HFF-Myc (cell line): ENCODE measurements at places on chromosomes 4 and X.

- no peak for DNase-seq
Measured at GRCh38 chrX:102491766-102492165, 20.2 kb upstream of the TCP11X2 start.

GRCh38 chr4:118032691-118033090, 1.6 kb upstream of the NDST3 start:
- DNase-seq = no peak

DNA sequence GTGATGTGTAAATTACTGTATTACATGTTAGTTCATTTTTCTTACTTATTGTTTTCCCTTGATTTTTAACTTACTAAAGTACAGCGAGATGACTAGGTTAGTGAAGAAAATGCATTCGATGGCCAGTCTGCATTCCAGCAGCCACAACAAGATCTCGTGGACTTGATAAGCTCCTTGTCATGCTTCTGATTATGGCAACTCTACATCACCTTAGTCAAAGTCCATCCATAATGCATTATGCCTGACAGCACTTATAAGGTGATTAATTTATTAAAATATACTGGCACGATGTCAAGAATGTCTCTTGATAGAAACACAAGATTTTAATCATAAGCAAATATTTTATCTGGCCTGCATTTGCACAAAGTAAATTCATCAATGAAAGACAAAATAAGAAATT, 109.9 kb upstream of the NAP1L5 start:
- no peak for DNase-seq

DNA sequence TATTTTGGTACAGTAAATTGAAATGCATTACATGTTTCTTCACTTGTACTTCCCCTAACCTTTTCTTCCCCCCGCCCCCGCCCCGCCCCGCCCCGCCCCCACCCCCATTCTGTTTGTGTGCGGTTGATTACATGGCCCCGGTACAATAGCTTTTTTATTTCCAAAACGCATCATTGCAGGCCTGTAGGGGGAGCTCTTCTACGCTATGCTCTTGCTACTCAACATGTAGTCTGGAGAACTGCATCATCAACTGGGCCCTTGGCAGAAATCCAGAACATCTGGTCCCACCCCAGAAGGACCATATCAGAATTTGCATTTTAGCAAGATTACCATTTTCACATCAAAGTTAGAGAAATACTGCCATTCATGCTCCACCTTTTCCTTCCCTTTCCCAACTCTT, 333.3 kb upstream of the DDX53 start:
- DNase-seq = peak; percentile 27

DNA sequence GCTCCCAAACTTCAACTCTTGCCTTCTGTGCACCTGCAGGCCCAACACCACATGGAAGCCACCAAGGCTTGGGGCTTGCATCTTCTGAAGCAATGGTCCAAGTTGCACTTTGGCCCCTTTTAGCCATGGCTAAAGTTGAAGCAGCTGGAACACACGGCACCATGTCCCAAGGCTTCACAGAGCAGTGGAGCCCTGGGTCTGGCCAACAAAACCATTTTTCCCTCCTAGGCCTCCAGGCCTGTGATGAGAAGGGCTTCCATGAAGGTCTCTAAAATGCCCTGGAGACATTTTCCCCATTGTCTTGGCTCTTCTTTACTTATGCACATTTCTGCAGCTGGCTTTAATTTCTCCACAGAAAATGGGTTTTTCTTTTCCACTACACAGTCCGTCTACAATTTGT, 61.3 kb upstream of the CYSLTR1 start:
- no peak for DNase-seq

- DNase-seq = no peak
Measured at GRCh38 chrX:149185087-149185486, 320.0 kb downstream of the IDS start.

DNA sequence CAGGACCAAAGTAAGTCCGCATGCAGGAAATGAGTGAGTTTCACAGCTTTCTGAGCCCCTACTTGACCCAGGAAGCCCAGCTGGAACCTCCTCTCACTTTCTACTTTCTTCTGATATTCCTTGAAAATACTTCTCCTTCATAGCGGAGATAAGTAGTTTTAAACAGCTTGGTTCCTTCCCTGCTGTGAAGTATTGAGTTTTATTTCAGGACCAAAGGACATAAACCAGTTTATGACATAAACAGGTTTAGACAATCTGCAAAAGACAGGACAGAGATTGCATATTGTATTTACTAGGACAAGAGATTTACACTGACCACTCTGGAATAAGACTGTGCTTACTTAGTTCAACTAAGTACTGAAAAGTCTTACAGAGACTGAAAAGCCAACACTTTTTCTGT, 54.8 kb downstream of the PAGE2 start:
- no peak for DNase-seq

DNA sequence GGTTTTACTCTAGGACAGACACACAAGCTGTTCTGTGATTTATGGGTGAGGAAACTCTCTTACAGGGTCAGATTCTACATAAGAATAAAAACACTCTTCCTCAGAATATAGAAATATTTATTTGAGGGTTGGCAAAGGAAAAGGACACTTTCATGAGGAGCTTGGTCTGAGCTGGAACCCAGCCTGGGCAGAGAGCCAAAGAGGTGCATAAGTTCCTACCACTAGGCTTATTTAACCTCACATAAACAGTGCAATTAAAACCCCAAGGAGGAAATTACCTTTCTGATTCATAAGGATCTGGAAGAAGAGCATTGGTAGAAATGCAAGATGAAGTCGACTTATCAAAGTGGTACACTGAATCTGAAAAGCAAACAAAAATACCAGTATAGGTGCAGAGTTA, 32.9 kb downstream of the SETD7 start:
- no peak for DNase-seq

- no peak for DNase-seq
Measured at GRCh38 chrX:56947699-56948098, 47.6 kb downstream of the SPIN3 start.

DNA sequence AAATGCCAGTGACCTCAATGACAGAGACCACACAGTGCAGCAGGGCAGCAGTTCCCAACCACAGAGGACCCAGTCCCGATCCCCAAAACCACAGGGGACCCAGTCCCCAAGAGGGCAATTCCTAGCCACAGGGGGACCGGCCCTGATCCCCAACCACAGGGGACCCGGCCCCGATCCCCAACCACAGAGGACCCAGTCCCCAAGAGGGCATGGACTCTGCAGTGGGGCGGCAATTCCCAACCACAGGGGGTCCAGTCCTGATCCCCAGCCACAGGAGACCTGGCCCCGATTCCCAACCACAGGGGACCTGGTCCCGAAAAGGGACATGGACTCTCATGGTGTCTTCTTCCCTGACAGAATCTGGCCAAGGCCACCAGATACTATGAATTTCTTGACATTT, 136.3 kb downstream of the AFAP1 start:
- DNase-seq = no peak

DNA sequence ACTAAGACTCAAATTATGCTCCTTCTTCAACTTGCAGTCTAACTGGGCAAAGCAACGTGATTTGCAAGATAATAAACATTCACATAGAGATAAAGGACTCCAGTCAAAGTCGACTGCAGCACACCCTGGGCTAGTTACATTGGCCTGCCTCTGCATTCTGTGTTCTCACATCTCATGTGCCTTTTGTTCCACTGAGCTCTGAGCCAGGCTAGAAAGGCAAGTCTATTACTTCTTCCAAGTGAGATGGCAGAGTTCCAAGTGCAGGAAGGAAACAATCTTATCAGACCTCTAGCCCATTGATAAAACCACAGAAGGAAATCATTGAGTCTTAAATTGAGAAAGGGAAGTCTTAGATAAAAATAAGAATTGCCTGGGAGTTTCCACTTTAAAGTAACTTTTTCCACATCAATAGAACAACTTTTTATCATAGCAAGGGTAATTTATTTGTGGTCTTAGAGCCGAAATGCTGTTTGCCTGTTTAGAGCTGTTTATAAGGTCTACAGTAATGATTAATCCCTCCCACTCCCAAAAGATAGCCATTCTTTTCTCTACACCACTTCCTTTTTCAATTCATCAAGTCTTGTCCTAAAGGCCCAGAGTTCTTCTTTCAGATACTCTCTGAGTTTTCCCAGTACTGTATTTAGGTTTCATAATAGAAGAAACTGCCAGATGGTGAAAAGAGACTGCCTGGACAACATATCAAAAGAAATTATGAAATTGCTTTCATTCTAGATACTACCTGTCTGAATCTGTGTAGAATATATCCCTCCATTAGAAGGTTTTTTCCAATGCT, 200.2 kb downstream of the GUCY2F start:
- no peak for DNase-seq

DNA sequence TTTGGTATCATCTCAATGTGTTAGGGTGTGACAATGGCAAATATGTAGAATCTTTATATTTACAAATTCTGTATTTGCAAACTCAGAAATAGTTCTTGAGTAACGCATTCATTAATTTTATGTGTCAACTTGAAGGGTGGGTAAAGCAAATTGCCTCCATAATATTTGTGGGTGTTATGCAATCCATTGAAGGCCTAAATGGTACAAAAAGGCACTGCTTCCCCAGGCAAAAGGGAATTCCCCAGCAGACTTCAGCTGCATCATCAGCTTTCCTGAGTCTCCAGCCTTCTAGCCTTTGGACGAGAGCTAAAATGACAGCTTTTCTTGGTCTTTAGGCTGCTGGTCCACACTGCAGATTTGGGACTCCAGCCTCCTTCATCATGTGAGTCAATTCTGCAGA, 292.2 kb upstream of the PCDH7 start:
- no peak for DNase-seq

DNA sequence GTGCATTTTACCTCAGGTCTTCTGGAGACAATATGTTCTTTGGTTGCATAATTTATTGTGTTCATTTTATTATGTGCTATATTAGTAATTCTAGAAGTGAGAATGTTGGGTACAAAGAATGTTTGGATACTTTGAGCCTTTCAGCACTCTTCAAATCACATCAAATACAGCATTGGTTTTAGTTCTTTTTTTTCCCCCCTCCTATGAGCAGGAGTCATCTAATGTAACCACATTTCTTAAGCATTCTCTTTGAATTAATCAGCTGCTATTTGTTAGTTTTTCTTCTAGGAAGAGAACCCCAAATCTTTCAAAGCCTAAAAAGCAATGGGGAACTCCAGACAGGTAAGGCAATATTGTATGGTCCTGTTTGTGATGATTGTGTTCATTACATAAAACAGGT, 46.7 kb downstream of the ARL9 start:
- no peak for DNase-seq

DNA sequence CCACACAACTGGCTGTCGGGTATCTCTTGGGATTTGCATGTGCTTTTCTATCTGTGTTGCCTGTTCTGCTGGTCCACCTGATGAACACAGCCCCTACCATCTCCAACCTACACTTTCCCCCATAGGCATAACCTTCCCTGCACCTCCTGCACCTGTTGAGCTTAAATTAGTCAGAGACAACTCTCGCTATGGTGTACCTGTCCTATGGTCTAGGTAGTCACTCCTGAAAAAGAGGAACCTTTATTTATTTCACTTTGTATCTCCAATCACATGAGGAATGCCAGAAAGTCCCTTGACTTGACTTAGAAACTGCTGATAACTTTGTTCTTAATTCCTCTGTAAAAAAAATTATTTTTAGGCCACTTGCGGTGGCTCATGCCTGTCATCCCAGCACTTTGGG, 338.1 kb downstream of the DHRSX start:
- no peak for DNase-seq

DNA sequence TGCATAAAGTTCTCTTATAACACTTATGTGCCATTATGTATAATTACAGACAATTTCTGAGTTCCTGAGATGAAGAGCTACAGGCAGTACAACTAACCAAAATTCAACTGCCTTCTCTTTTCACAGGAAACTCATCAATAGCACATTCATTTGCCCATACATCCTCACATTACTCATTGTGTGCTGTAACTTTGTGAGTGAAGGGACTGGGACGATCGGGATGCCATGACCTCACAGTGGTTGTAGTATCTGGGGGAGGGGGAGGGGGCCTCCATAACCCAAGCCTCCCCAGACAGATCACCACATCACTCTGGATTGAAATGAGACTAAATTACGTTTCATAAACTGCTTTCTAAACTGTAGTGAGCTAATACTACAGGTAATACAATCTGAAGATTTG, 60.7 kb downstream of the ABCG2 start:
- no peak for DNase-seq

DNA sequence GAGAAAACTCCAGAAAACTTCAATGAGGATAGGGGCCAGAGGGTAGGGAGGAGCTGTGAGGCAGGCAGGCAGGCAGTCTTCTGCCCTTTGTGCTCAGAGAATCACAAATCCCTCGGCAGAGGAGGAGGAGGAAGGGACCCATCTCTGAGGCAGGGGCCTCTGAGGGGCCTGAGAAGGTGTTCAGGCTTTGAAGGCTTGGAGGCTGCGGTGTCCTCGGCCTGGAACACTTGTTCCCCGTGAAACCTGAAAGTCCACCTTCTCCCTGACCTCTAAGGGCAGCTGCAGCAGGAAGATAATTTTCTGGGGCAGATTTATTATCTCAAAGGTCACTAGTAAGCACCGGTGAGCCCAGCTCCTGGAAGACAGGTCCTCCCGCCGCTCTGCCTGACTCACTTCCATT, 200.3 kb upstream of the BCOR start:
- no peak for DNase-seq

DNA sequence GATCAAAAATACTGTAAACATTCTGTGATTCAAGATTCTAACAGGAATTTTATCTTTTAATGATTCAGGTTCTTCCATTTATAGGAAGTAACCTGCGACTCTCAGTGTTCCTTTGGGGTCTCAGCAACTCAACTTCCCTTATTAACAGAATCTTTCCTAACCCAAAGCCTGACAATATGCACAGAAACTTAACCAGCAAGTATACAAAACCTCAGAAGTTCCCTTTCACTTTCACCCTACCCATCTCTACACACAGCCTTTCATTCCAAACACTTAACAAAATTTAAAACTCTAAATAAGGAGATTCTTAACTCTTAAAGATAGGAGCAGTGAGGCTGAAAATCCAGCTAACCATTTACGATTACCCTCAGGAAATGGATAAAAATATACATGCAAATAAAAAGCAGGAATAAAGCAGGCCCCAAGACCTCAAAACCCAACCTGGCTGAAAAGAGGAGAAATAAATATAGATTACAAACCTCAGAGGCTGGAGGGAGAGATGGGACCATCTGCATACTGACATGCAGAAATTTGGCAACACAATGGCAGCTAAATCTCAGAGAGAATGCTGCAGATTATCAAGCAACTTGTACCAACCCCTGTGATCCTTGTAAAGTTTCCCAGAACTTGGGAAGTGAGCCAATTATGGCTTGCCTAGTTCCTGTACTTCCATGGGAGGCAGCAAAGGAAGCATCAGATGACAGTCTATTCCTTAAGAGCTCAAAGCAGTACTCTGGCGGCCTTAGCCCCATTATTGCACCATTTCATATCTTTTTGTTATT, 101.0 kb downstream of the ATP11C start:
- DNase-seq = peak; percentile 54

- no peak for DNase-seq
Measured at GRCh38 chr4:187128222-187128621, 404.6 kb upstream of the FAT1 start.

- DNase-seq = no peak
Measured at GRCh38 chr4:154035341-154035740, 246.5 kb upstream of the SFRP2 start.

GRCh38 chr4:44927399-44928380, 201.3 kb upstream of the GNPDA2 start:
- no peak for DNase-seq

GRCh38 chrX:37685381-37686359, at the start of gene XK:
Gene XK (plus strand): TSS chrX:37685791. CDS start chrX:37685962, 171 bp downstream.
- DNase-seq = no peak
